ENCODE measurements at places on chromosomes 3 and 15. TPM values are rescaled to one million over a fixed set of nuclear protein-coding genes. Genes with fewer than 3 reads are reported as not detected.

DNA sequence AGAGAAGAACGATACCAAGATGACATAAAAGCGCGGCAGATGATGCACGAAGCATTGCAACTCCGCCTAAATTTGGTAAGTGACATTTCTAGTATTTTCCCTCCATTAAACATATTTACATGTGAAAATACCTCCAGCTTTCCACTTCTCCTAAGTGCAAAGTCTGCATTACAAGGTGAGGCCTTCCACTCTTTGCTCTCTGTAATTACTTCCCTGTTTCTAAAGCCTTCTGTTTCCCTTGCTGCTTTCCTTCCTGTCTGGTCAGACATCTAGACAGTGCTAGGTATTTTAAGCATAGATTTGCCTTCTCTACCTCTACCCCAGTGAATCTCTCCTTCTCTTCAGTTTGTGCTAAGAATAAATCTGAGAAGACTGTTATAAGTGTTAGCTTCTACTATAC lies 1.9 kb downstream of the P2RY12 start:
- no peak for DNase-seq

Gene CYP8B1
- not detected for total RNA-seq

GRCh38 chr3:52068055-52068571 lies 11.7 kb upstream of the DUSP7 start:
- no peak for DNase-seq

- DNase-seq, result no peak
These were observed 372.5 kb upstream of the CFAP20DC start for GRCh38 chr3:59422312-59422711.

- no peak for DNase-seq
These were observed 63.5 kb upstream of the ADPGK start for GRCh38 chr15:72847033-72847432.

Gene GPD1L
- 161 TPM for total RNA-seq

Gene DGKG
- total RNA-seq, result 48.7 TPM

DNA sequence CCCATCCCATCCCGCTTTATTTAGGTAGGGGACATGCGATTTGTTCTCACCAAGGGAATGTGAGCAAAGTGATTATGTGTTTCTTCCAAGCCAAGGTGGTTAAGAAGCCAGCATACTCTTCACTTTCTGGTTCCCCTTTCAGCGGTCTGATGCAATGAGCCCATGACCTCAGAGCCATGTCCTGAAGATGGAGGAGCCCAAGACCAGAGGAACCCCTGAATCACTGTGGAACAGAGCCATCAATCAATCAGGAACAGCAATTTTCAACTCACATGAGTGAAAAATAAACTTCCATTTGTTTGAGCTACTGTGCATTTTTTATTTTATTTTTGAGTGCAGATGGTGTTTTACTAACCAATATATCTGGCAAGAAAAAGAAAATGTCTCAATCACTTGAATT lies 10.8 kb downstream of the THRB start:
- no peak for DNase-seq

GRCh38 chr15:70513819-70514218 lies 249.5 kb downstream of the UACA start:
- DNase-seq, result no peak

Measured in cardiac septum (tissue), 1 donor.